Kidney tubule cell (primary cell): ENCODE measurements at places on chromosomes 12 and 14.

GRCh38 chr12:7162691-7163114, 26.8 kb upstream of the PEX5 start:
- peak; percentile 72 for DNase-seq

GRCh38 chr12:13268581-13268980, 72.1 kb downstream of the EMP1 start:
- DNase-seq = no peak

DNA sequence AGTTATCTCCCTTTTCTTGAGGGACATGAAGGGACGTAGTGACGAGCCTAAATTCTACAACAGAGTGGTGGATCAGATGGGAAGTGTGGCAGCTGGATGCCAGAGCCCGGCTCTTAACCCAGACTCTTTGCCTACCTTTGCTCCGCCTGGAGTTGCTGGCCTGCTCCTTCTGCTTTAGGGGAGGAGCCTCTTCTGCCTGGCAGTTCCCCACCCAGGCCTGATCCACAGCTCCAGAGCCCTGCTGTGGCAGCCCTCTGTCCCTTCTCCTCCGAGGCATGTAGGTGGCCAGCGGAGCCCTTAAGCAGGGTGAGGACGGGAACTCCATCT, 2.3 kb upstream of the PRPH start:
- DNase-seq = no peak

- DNase-seq = peak; percentile 25
Measured at GRCh38 chr14:33799705-33800570, 150.9 kb downstream of the EGLN3 start.

- DNase-seq = peak; percentile 64
Measured at GRCh38 chr14:72947366-72948160, 21.3 kb downstream of the DCAF4 start.

GRCh38 chr14:55107766-55108554, 21.1 kb upstream of the LGALS3 start:
- peak; percentile 91 for DNase-seq

GRCh38 chr14:105326891-105327694, 12.5 kb downstream of the PACS2 start:
- DNase-seq = no peak

GRCh38 chr12:113364698-113365097, 6.3 kb downstream of the PLBD2 start:
- no peak for DNase-seq

GRCh38 chr12:62575036-62575435, 108.4 kb downstream of the MON2 start:
- DNase-seq = no peak
